ENCODE measurements at places on chromosomes 13 and 19.

- DNase-seq = no peak
Measured at GRCh38 chr19:54252243-54252642, 4.8 kb downstream of the LILRB5 start.

DNA sequence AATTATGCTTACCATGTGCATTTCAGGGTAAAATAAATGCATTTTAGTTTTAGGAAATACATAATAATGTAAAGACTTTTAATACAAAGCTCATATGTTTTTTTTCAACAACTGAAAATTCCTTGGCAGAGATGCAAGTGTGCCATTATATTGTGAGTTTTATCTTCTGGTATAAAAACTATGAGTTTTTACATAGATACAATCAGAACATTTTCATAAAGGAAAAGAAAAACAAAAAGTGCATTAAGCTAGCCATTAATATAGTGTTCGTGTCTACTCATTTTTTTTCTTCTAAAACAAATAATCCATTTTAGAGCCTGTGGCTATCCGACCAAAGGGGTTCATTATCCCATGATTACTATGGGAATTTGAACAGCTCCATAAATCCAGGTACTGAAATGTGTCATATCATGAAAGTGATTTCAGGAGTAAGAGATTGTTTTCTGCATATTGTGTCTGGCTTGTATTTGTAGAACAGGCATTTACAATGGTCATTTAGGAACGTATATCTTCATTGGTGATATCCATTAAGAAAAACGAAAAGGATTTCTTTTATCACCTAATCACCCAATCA is 236.9 kb upstream of the SLC10A2 start:
- no peak for DNase-seq

GRCh38 chr13:34884366-34884765 is 57.7 kb upstream of the NBEA start:
- DNase-seq = no peak

GRCh38 chr19:55175117-55175867 is 4.8 kb downstream of the SYT5 start:
- DNase-seq = no peak

GRCh38 chr13:98214008-98214643 is 37.1 kb upstream of the RNF113B start:
- no peak for DNase-seq

DNA sequence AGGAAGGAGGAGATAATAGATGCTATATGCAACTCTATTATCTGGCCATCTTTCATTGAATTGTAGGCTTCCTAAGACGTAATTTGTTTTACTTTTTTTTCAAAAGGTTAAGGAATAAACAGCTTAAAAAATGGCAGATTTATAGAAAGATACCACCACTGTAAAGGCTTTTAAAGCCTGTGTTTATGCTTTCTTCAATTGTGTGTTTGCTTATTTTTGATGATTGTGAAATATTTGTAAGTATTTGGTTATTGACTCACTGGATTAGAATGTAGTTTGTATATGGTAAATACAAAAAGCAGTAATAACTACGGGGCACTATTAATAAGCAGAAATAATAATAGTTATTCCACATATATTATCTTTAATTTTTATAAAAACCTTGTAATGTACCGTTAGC is 437.9 kb downstream of the KLF5 start:
- no peak for DNase-seq

DNA sequence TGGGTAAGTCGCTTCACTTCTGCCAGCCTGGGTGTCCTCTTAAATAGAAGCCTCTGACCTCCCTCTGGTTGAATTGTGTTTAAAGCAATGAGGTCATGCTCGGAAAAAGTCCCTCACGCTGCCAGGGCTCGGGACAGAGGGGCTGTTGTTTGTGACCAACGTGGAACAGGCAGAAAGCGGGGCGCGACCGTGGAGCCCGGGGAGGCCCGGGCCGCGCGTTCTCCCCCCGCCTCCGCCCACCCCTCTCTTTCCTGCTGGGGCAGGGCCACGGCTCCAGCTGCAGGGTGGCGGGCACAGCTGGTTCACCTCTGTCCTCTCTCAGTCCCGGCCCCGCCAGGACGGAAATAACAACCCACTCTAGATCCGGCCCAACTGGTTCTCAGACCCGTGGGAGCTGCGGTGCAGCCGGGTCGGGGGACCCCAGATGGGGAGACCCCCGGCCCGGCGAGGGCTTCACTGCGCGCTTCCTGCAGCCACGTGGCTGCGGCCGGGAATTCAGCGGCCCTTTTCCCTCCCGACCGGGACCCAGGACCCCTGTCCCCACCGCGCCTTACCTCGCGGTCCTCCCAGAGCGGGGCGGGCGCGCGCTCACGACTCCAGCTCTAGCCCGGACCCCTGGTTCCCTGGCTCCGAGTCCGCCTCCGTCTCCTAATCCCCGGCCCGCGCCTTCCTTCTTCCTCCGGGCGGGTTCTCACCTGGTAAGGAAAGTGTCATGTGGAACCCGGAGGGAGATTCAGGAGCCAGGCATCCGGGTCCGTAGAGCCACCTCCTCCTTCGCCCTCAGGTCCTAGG is 1.9 kb downstream of the CDC42EP5 start:
- DNase-seq = peak; percentile 52

- DNase-seq = no peak
Measured at GRCh38 chr13:72505376-72505775, 222.1 kb downstream of the MZT1 start.

GRCh38 chr13:46639033-46639981 is 86.3 kb downstream of the LRCH1 start:
- no peak for DNase-seq

DNA sequence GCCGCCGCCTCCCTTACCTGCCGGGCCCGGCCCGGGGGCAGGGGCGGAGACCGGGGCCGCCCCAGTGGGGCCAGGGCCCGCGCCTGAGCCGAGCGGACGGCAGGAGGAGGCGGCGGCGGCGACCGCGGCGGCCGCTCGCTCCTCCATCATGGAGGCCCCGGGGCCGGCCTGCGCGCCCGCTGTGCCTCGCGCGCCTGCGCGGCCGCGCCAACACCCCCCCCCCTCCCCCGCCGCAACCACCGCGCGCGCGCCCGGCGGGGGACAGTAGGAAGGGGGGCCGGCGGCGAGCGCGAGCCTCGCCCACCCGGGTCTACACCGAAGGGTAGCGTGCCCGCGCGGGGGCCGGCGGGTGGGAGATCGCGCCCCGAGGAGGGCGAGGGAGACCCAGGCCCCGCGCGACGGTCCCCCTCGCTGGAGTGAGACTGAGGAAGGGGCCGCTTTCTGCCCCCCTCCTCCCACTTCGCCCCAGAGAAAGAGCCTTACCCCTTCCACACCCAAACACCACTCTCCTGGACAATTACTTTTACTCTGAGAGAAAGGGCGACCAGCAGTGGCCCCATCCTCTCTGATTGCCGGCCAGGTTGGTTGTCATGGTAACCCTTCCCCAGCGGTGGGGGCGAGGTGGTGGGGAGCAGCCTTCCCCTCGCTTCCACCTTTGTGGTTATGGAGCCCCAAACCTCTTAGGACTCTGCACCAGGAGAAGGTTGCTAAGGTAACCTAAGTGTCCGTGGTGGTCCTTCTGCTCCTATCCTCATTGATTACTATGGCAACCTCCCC is at the start of gene STRN4:
TSS of gene STRN4 (minus strand) at position 170 of the 777 bp plus-strand sequence. CDS start at position 150, 20 bp downstream.
- DNase-seq = peak; percentile 59

DNA sequence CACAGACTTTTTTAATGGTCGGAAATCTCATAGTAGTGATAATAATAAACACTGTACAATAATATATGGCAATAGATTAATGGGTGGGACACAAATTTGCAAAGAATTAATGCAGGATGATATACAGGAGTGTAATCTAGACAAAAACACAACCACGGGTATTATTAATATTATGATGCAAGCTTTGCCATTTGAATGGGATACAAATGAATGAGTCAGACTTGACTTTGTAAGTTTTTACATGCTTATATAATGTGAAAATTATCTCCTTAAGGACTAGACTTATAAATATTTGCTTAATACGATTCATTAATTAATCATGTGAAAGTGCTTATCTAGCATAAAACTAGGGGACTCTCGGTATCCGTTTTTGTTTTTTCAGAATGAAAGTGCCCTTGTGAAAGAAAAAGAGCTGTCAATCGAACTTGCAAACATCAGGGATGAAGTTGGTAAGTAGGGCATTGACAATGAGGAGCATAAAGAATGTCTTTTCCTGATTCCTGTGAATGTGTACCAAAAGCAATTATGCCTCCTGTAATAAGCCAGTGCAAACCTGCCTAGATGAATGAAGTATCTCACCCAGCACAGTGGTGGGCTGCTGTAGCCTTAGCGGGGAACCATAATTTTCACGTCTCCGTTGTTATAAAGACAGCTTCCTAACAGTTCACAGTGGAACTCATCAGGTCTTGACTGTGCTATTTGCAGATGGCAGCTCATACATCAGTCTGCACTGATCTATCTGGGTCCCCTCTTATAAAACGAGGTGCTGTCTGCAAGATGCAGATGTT is 155.7 kb downstream of the SLC7A1 start:
- no peak for DNase-seq

DNA sequence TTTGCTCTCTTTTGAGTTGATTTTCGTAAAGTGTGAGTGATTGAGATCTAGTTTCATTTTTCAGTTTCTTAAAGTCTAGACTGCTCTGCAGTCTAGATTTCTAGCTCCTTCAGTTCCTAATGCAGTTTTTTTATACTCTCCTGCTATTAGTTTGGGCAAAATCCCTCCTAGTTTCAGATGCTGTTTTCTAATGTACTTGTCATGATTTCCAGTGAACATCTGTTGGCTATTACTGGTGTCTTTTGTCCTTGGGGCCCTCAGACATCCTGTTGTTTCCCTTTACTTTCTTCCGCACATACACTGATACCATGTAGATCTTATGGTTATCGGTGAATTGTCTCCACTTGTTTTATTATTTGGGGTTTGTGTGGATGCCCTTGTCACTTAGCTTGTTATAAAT is 292.1 kb downstream of the TDRD3 start:
- DNase-seq = no peak

DNA sequence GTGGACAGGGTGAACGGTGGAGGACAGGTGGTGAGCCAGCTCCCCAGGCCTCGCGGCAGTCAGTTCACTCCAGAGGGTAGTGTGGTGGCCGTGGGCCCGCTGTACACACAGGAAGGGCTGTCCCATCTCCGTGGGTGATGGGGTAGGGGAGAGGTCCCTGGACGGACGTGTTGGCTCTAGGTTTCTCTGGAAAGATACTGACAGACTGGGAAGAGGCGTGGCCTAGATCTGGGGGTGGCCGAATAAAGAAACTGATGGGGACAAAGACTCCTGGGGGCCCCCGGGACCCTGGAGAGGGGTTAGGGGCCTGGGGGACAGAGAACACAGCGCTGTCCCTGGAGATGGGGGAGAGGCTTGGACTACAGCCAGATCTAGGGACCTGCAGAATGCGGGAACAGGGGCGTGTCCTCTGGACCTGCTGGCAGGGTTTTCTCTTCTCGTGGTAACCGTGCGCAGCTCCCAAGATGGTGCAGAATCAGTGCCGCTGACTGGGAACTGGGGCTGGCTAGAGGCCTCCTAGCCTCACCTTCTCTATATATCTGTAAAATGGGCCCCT is 4.0 kb upstream of the PRAM1 start:
- no peak for DNase-seq

DNA sequence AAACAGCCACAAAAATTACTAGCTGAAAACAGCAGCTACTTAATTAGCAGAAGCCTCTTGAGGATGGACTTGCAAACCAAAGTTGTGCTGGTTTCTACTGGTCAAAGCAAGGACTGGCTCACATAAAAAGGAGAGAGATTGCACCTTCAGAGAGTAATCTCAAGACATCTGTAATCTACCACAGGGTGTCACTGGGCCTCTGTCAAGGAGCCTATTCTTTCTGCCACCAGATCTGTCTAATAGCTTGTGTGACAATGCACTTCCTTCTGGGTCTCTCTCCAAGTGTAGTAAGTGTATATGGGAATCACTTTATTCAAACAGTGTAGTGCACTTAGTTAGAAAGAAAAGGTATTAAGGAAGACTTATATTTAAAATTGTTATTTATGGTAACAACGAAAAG is 24.4 kb upstream of the ZNF561 start:
- no peak for DNase-seq

- DNase-seq = no peak
Measured at GRCh38 chr19:6891761-6892385, 4.5 kb downstream of the ADGRE1 start.

DNA sequence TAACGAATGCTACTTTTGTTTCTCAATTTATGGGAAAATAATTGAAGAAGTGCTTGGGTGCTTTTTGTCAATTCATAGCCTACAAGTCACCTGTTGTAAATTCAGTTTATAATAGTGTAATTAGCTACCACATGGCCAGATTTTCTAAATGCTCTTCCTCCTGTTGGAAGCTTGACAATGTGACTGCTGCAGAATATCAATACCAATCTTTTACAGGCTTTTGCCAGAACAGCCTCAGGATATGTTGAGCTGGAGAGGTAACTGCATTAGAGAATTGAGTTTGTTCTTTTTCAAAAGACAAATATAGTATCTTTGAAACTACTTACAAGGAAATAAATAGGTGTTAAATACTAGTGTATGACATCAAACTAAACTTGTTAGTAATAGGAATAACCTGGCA is 277.8 kb downstream of the POU4F1 start:
- no peak for DNase-seq

DNA sequence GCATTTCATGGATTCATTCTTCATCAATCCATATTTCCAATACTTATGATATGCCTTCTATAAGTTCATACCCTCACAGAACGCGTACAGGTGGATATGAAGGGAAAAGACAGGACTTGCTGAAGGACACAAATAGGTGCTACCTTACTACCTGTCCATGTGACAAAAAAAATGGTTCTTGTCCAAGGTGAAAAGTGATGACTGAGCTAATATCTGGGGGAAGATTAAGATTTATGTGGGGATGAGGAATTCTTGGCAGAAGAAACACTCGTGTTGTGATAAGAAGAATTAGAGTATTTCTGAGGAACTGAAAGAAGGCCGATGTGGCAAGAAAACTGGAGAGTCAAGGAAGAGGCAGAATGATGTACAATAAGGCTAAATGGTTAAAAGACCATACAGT is 356.4 kb upstream of the ATXN8OS start:
- no peak for DNase-seq

Measured in Caco-2 (cell line).